C1 segment of cervical spinal cord (tissue), 14 donors: ENCODE measurements at places on chromosomes 3 and 15.

DNA sequence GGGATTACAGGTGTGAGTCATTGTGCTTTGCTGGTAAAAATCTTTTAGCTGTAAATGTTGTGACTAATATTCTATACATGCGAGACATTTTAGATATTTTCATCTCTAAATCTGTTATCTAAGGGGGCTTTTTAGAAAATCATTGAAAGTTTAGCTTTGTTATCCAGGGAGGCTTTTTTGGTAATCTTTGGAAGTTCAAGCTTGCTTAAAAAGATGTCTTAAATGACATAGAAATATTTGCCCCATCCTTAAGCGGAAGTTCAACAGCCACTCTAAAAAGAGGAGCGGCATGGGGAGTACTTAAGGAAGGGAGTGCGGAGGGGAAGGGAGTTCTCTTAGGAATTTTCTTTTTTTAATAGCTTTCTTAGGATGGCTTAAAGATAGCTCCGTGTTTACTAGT is 26.1 kb downstream of the DNAJC13 start:
- no peak for DNase-seq

- no peak for DNase-seq
These were observed 61.9 kb downstream of the MDFIC2 start for GRCh38 chr3:70250492-70250891.

- DNase-seq = no peak
These were observed 24.2 kb upstream of the TNK2 start for GRCh38 chr3:195932418-195933043.

DNA sequence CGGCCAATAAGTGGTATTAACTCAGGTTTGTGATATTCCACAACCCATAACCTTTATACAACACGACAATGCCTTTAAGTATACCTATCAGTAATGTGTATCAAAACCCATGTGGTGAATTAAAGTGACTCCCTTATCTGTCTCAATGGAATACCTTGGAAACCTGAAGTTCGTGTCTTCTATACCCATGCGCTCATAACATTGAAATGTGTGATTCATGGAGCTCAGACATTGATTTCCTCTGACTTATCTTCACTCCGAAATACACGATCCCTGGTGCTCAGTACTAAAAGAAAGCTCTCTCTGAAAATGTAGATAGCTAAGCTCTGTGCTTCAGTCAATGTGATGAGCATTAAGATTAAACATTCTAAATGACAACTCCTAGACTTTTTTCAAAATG is 140.3 kb downstream of the TBC1D5 start:
- DNase-seq = no peak

DNA sequence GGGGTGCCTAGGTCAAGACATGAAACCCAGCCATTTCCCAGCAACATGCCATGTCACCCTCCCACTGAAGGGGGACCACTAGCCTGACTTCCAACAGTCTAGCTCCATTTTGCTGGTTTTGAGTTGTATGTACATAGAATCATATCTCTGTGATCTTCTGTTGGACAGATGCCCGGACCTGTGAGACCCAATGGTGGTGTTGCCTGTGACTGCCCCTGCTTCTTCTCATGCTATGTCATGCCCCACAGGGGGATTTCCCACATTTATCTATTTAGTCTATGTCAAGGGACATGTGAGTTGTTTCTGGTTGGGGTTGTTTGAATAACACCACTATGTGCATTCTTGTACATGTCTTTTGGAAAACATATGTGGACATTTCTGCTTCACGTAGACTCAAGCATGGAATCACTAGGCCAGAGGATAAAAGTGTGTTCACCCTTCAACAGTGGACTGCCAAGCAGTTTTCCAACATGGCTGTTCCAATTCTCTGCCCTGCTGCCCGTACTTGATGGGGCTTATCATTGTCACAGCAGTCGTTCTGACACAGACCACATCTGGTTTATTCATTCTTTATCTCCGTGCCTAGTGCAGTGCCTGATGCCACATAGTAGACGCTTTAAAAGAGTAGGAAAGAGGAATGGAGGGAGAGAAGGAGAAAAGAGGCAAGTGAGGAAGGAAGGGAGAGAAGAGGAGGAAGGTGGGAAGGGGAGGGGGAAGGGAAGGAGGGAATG is 114.4 kb downstream of the TPRA1 start:
- no peak for DNase-seq

DNA sequence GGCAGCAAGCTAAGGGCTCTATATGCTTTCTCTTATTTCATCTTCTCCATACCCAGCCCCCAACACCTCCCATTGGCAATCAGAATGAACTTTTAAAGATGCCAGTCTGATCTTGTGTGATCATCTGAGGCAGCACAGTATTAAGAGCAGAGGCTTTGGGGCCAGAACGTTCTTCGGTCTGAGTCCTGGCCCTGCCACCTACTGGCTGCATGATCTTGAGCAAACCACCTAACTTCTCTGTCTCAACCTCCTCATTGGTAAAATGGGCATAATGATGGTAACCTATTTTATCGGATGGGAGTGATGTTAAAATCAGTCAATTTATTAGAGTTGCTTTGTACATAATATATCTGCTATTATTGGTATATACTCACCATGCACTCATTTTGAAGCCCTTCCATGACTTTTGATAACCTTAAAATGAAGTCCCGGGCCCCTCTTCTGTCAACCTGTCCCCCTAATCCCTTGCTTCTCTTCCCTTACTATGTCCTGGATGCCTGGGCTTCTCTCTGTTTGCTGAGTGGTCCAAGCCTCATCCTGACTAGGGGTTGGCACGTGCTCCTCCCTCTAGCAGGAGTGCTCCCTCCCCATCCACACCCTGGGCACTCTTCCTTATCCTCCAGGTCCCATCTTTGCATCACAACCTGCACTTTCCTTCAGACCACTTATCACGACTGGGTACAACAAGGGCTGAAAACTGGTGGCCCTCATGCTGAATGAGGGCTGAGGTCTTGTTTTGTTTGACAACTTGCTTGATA is 6.3 kb downstream of the EFCAB12 start:
- DNase-seq = no peak

DNA sequence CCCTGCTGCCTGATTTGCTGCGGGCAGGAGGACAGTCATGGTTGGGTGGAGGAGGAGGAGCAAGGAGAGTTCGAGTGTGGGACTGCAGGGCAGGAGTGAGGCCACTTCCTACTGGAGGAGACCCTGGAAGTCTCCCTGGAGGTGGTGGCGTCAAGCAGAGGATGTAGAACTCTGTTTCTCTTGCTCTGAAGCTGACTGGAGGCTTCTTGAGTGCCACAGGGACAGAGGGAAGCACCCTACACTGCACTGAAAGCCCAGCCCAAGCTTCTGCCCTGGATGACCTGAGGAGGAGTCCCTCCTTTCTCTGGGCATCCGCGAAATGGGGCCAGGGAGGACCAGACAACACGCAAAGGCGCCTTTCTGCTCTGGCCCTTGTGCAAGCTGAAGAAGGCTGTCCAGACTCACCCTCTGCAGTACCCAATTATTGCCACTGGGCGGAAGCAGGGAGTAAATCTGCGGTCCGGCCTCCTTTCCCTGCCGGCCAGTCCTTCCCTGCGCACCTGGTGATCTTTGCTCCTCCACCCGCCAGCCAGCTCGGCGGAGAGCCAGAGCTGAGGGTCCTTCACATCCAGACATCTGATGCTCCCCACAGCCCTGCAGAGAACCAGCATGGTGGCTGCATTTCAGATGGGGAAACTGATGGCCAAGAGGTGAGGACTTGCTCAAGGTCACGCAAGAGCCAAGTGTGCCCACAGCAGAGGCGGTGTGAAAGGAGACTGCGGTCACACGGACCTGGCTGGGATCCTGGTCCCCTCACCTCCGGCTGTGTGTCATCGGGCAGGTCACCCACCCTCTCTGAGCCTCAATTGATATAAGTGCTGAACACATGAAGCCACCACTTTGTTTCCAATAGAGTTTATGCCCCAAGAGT is 207.1 kb downstream of the TBC1D2B start:
- DNase-seq = peak; percentile 16

DNA sequence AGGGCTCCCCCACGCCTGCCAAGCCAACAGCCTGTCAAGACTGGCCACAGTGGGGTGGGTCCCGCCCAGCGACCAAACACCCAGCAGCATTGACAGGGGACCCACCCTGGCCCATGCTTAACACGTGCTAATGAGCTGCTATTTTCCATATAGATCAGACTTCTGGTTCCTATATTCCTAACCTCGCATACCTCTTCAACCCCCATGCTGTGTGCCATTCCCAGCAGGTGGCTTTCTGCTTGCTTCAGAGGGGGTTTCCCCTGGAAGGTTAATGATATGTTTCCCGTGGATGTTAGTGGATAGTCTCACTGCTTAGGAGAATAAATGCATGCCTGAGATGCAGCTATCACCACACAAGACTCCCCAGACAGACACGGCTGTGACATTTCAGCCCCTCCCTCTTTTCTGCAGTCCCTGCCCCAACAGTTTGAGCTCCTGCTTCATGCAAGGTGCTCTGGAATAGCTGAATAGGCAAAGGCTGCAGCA is 37.9 kb upstream of the MGLL start:
- no peak for DNase-seq

DNA sequence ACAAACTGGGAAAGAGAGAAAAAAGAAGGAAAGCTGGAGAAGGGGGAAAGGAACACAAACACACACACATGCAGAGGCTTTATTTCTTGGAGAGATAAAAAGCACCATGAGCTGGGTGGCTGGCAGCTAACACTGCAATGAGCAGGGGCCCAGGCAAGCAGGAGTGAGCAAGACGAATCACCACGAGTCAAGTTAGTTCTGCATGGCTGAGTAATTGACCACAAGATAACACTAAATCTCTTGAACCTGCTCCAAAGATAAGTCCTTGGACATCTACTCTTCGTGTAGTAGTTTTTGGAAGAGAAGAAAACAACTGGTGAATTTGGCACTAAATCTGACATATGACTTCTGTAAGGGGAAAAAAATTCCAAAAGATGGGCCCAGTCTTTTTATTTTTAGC is 100.9 kb downstream of the MYO5A start:
- DNase-seq = no peak

GRCh38 chr15:65980824-65981456 is 111.6 kb downstream of the RAB11A start:
- DNase-seq = no peak

DNA sequence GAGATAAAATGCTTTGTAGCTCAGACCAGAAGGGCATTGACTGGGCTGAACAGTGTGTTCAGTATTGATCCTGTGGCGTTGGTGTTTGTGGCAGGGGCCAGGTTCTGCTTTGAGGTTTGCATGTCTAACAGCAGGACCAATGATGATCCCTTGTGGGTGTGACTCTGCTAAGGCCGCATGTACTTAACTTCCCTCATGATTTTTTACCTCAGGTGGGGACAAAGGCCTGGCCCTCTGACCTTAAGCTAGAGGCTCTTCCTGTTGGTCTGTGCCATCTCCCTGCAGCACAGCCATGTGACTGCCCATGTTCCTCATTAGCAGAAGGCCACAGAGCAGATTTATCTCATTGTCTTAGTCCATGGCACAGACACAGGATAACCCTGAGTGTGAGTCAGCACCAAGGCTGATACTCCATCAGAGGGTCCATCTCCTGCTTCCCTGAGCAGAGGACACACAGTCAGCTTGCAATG is 34.3 kb upstream of the BSN start:
- DNase-seq = no peak

- no peak for DNase-seq
These were observed 18.0 kb downstream of the NCEH1 start for GRCh38 chr3:172692751-172693338.

- no peak for DNase-seq
These were observed 224.4 kb downstream of the CHST2 start for GRCh38 chr3:143343944-143344343.

GRCh38 chr3:182533394-182533793 is 259.9 kb upstream of the ATP11B start:
- DNase-seq = no peak

GRCh38 chr3:49908373-49909199 is 4.9 kb upstream of the MST1R start:
- no peak for DNase-seq

- no peak for DNase-seq
These were observed 214.9 kb upstream of the IL12A start for GRCh38 chr3:159773706-159774105.

GRCh38 chr3:64972793-64973192 is 285.0 kb upstream of the ADAMTS9 start:
- no peak for DNase-seq

- DNase-seq = peak; percentile 28
These were observed 200.5 kb downstream of the AKAP13 start for GRCh38 chr15:85580879-85581278.

GRCh38 chr15:52551762-52552161 is 17.1 kb downstream of the ARPP19 start:
- no peak for DNase-seq

DNA sequence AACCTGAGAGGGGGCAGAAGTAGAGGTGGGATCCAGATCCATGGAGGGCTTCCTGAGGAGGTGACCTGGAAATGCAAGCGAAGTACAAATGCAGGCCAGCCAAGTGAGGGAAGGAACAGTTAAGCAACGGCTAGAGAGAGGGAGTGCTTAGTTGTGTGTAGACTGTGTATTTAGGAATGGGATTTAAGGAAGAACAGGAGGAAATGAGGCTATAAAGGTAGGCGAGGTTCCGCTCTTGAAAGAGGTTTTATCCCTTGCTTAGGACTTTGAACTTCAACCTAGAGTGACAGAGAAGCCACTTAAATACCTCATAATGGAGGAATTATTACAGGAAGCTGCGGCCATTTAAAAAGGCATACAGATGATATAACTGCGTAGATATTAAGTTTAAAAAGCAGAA is 295.1 kb downstream of the THSD4 start:
- DNase-seq = no peak

DNA sequence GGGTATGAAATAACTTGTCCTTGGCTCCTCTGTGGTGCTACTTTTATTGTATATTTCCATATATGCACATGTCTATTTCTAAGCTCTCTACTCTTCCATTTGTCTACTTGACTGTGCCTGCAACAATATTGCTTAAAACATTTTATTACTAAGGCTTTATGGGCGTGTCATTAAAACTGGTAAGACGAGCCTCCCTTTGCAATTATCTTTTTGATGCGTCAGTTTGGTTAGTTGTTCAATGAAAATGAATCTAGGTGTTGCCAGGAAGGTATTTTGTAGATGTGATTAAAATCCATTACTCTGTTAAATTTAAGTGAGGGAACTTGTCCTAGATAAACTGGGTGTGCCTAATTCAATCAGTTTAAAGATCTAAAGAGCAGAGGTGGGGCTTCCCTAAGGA is 12.9 kb upstream of the TRA2B start:
- DNase-seq = no peak

- DNase-seq = no peak
These were observed 188.6 kb upstream of the TBL1XR1 start for GRCh38 chr3:177385831-177386301.

- DNase-seq = no peak
These were observed 841.9 kb downstream of the OTOL1 start for GRCh38 chr3:162338514-162338913.

DNA sequence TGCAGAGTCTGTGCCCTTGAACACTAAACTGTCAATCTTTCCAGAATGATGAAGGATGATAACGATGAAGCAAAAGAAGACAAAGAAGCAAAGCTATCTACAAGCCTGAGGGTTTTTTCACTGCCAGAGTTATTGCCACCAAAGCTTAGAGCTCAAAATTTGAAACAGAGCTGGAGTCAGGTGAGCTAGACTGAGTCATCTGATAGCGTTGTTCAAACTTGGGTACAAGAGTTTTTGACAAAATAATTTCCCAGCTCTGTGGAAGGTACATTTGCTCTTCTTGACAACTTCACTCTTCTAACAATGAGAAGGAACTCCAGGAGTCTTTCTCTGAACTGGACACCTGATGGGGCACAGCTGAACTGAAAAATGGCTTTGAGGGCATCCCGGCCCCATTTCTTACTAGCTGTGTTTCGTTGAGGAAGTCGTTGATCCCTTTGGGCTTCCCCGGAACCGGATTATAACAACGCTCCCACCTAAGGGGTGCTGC is 715 bp downstream of the MCCC1 start:
- DNase-seq = peak; percentile 57
